ENCODE measurements at places on chromosomes 16 and 17.

- DNase-seq, result no peak
Observed at GRCh38 chr17:66437476-66438026, 135.1 kb downstream of the PRKCA start.

GRCh38 chr17:59388069-59388556 is 56.7 kb downstream of the YPEL2 start:
- no peak for DNase-seq

DNA sequence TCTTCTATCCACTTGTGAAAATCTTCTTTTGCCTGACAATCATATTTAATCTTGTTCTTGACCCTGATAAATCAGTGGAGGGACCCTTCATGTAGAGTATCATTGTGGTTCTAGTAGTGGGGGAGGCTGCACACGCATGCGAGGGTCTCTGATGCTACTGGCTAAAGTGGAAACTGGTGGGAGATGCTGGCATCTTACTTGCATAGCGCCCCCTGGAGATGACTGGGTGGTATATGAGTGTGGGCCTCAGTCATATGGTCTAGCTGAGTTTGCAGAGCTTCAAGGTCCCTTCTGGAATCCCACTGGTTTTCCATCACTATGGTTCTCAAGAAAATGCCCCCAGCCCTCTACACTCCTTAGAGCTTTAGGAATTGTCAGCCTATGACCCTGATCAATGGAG is 236.4 kb upstream of the AXIN2 start:
- DNase-seq, result no peak

- no peak for DNase-seq
Observed at GRCh38 chr17:78394209-78394608, 15.8 kb downstream of the PGS1 start.

DNA sequence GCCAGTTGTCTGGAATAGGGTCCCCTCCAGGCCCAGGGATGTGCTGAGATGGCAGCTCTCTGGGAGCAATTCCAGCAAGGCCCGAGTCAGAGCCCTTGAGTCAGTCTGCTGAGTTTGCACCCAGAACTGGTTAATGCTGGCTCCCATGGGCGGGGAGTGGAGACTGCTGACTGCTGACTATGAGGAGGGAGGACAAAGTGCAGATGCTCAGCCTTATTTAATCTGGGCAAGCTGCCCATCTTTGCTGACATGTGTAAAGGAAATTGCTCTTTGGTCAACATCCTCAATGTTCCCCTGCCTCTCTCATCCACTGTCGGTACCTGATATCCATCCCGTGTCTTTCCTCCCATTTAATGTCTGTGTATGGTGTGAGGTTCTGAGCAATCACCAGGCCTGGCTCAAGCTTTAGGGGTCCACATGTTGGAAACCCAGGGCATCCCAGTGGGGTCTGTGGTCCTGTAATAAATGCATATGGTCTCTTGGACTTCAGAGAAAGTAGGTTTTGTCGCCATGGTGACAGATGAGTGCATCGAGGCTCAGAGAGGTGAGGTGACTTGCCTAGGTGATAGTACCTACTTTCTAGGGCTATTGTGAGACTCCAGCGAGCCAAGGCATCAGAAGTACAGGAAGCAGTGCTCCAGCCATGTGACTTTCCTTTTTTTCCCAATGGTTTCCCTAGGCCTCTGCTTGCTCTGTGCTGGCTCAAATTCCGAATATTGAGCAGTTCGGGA is 20.0 kb upstream of the RNF135 start:
- no peak for DNase-seq

DNA sequence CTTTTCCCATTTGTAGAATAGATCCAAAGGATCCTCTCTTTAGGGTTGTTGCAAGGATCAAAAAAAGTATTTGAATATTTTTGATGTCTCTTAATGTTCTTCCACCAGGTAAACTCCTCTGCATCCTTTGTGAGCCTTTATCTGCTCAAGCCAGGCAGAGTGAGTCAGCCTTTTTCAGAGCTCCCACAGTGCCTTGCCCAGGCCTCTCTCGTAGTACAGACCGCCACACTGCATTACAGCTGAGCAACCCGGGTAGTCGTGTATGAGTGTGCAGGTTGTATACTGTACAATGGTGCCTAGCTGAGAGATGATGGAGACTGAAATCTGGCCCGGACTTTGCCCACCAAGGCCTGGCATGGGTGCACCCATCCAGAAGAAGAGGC is 20.9 kb downstream of the RHBDL3 start:
- no peak for DNase-seq

GRCh38 chr17:42548070-42548837 is 4.5 kb upstream of the HSD17B1 start:
- DNase-seq, result peak; percentile 81

DNA sequence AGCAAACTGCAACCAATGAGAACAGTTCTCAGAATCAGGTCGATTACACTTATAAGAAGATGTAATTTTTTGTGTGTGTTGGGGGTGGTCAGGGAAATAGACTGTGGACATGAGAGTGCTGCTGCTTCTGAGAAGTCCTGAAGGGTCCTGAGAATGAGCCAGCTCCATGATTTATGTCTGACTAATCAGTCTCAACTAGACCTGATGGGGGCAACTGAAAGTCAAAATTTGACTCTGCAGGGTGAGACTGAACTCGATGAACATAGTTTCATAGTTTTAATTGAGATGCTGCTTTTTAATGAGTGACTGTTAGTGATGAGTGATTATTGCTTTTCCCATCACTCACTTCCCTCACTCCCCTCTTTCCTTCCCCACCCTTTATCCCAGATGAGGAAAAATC is 37.3 kb downstream of the SMARCE1 start:
- DNase-seq, result no peak

DNA sequence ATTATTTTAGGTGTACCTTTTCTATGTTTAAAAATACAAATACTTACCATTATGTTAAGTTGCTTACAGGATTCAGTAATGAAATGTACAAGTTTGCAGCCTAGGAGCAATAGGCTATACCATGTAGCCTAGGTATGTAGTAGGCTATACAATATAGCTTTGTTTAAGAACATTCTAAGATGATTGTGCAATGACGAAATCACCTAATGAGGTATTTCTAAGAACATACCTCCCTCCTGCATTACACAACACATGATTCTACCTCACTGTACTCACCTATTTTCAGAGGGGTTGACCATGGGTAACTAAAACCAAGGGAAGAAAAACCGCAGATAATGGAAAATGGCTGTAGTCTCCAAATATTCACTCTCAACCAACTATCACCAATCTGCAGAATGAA is 35.3 kb upstream of the TBC1D3K start:
- DNase-seq, result no peak

DNA sequence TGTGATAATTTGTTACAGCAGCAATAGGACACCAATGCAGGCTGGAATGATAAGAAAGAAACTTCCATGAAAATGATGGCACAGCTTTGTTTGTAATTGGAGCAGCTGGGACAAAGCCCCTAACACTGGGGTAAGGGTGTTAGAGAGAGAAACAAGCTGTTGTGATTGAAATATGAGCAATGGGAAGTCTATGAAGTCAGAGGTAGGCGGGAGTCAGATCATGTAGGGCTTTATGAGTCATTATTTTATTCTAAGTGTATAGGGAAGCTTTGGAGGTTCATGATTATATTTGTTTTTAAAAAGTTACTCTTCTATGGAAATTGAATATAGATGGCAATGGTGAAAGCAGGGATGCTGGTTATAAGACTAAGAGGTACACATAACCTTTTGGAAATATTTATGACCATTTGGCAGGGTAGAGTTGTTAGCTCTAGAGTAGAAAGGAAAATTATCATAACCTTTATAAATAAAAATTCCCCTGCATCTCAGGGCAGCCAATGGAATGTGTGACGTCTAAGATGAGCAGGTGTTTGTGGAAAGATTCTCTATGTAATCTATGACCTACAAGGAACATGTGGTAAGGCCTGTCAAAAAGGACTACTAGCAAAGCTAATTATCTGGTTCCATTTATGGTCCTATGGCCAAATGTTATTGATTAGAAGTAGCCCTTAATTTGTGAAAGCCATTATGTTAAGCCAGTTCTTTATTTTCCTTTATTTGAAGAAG is 85.6 kb downstream of the KCNJ2 start:
- DNase-seq, result no peak

Measured in activated B cell treated with CpG ODN at 0.5 μM for 24 hours (primary cell).